ENCODE measurements at places on chromosomes 12 and 14.

DNA sequence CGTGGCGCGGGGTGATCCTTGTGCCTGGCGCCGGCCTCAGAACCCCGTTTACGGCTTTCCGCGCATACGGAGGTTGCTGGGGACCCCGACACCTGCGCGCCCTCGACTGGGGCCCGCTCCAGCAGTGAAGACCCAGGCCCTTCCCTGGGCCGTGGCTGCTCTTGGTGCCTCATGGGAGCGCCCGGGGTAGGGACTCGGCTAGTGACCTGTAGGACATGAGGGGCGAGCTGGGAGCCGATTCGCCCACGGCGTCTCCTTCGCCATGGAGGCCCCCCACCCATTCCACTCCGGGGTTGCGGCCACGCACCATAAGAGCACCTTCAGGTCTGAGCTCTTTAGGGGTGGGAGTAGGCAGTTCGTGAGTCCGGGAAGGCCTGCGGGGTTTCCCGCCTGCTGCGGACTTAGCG, 14.2 kb upstream of the PAX9 start:
- DNase-seq = no peak

GRCh38 chr14:91303091-91303923, 58.8 kb upstream of the GPR68 start:
- peak; percentile 37 for DNase-seq

GRCh38 chr14:100740929-100741328, 14.2 kb downstream of the DLK1 start:
- no peak for DNase-seq

DNA sequence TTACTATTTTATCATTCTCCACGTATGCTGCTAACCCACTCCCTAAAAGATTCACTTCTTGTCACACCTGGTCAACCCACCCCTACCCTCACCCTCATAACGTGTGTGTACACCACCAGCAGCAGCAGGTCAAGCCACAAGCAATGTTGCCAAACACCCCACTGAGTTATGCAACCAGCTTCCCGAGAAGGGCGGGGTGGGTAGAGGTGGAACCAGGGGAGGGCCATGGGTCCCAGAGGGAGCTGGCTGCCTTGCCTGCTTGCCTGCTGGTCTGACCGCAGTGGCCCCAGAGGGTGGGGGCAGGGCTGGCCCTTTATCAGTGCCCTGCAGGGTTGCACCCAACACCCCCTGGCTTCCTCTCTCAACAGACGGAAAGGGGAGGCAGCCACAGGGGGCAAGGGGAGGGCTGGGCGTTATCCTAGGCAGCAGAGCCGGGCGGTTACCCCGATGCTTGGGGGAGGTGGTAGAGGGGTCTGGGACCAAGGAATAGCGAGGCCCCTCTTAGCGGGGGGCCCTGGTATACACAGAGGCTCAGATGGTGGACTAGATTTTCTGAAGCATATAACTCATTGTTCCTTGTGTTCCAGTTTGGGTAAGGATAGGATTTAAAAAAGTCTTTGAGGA, 3.5 kb upstream of the NFE2 start:
- DNase-seq = peak; percentile 83

DNA sequence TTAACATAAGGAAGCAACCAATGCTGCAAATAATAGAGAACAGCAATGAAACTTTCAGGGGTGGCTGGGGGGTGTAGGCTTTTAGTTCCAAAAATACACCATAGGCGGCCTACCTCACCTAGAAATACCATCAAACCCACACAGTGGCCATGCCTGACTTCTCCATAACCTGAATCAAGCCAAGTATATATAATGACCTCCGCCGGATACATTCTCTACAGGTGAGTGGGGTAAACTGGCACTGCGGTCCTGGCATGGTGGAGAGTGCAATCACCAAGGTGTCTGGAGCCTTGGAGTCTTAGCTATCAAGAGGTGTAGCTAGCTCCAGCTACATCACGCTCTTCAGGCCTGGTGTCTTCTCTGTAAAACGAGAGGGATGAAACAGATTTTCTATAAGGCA, 1.2 kb downstream of the ZBTB25 start:
- peak; percentile 46 for DNase-seq

DNA sequence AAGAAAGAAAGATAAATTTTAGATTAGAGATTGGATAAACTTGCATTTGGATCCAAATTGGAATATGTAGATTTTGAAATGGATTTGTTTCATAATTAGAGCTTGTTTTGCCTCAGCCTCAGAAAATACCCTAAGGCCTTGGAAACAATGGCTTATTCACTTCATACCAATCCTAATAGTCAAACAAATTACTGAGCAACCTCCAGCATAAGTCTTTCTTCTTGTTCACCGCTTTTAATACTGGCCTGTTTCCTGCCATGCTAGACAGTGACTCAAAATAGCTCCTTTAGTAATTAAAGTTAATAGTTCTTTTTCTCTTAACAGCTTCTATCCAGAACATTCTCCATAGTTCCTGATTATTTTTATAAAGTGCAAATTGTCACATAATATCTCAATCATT, 110.9 kb upstream of the DNM1L start:
- peak; percentile 18 for DNase-seq

- DNase-seq = no peak
These were observed 40.0 kb downstream of the DAAM1 start for GRCh38 chr14:59228421-59228820.

GRCh38 chr14:26761532-26761931, 163.7 kb upstream of the NOVA1 start:
- no peak for DNase-seq

DNA sequence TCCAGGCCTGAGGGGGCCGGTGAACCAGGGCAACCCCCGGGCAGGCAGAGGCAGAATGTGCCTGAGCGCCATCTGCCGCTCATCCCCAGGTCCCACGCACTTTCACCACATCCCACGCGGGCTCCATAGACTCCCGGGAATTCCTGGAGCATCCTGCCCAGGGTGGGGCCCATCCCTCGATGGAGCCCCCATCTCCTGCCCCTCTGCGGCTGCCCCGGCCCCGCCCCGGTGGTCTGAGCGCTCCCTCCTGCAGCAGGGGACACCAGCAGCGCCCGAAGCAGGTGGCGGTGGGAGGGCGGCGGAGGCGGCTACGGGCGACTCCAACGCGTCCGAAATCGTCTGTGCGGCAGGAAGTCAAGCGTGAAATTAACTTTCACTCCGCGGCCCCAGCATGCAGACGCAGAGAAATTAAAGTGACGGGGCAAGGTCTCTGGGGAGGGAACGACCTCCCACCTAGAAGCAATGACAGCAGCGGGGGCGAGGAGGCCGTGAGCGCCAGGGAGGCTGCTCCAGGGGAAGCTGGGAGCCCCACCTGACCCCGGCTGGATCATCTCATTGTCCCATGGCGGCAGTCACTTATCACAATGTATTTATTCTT, 122.2 kb downstream of the NCOR2 start:
- no peak for DNase-seq

DNA sequence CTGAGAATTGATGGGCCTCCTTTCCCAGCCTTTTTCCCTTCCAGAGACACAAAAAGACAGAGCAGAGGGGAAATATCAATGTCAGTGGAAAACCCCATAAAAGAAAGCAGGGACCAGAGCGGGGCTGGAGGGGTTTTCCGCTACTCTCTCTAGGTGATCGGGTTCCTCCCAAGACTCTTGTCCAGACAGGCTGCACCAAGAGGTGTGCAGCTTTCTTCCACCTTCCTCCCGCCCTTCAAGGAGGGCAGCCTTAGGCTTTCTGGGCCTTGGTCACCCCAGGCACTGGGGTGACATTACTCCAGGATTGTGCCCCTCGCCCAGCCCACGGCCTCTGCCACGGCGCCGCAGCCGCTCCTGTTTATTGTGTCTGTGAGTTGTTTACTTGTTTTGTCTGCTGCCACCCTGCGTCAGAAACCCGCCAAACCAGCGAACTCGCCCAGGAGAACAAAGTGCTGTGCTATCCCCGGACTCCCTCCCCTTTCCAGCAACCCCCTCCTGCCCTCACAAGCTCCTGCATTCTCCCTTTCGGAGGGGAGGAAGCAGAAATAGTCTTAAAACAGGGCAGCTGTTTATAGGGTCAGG, 6.7 kb upstream of the HOXC6 start:
- peak; percentile 68 for DNase-seq

DNA sequence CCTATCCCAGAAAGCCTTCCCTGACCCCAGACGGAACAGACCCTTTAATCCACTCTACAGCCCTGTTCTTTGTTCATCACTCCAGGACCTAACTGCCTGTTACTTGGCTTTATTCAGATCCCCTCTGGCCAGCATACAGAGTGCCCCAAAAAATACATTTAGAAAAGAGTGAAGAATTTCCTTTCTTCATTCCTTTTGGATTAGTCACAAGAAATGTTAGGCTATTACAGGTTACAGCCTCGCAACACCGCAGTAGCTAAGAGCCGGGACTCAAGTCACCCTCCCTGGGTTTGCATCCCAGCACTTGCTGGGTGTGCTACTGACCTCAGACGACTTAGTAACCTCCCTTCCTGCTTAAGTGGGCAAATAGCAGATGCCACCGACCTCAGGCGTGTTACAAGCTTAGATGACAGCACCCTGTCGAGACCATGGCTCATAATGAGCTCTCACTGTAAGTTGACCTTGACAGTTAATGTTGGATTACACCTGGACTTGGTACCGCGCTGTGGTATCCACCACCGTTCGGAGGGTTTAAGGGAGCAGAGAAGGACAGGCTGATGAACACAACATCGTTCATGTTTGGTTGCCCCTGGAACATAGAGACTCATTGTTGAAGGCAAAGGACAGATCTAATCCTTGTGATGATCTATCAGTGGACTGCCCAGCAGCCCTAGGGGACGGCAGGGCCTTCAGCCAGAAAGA, 12.9 kb downstream of the GLRX5 start:
- peak; percentile 90 for DNase-seq

DNA sequence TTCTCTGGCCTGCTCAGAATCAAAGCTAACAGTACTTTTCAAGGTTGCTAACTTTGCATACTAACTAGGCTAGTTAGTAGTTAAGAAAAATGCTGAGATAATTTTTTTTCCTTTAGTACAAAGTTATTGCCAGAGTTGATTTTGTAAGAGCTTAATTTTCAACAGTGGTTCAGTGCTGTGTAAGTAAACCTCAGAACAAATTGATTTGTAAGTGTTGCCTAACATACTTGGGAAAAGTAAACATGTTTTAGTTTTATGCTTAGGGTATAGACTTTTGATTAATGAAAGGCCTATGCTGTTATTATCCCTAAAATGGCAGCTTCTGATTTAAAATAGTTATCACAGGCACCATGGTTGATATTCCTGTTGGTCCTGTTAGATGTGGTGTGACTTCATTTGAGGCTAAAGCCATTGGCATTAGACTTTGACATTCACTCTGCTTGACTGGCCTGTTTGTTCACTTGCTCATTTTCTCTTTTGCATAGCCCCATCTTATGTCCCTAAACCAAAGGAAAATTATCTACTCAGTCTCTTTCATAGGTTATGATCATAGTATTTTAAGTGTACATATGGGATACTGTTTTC, 5.2 kb downstream of the CMAS start:
- DNase-seq = no peak

GRCh38 chr14:51479584-51480325, 172.0 kb upstream of the FRMD6 start:
- no peak for DNase-seq

GRCh38 chr14:93999573-93999972, 2.5 kb downstream of the CCDC197 start:
- DNase-seq = no peak

DNA sequence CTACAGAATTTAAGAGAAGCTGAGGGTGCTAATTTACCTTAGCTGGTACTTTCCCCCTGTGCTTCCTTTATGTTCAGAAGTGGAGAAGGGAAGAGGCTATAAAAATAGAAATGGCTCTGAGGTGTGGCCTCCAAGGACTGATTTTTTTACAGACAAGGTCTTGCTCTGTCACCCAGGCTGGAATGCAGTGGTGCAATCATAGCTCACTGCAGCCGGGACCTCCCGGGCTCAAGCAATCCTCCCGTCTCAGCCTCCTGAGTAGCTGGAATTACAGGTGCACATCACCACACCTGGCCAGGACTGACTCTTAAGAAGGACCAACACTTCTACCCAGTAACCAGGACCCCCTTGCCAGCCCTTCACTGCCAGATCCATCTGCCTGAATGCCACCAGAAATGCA, 23.9 kb upstream of the NAP1L1 start:
- no peak for DNase-seq

DNA sequence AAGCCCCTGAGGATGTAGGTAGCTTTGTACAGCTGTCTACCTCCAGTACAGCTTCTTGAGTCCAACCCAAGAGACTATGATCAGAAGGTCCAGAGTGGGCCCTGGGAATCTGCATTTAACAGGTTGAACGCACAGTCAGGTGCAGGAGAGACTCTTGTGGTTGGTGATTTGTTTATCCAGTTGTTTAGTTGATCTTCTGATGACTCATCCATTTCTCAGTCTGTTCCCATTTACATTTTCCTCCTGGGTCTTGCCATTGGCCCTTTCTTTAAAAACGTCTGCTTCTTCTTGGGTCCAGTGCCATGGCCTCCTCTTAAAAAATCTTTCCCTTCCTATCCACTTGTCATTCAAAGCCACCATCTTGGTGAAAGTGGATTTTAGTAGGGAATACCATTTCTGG, 734.2 kb downstream of the MED13L start:
- peak; percentile 11 for DNase-seq

DNA sequence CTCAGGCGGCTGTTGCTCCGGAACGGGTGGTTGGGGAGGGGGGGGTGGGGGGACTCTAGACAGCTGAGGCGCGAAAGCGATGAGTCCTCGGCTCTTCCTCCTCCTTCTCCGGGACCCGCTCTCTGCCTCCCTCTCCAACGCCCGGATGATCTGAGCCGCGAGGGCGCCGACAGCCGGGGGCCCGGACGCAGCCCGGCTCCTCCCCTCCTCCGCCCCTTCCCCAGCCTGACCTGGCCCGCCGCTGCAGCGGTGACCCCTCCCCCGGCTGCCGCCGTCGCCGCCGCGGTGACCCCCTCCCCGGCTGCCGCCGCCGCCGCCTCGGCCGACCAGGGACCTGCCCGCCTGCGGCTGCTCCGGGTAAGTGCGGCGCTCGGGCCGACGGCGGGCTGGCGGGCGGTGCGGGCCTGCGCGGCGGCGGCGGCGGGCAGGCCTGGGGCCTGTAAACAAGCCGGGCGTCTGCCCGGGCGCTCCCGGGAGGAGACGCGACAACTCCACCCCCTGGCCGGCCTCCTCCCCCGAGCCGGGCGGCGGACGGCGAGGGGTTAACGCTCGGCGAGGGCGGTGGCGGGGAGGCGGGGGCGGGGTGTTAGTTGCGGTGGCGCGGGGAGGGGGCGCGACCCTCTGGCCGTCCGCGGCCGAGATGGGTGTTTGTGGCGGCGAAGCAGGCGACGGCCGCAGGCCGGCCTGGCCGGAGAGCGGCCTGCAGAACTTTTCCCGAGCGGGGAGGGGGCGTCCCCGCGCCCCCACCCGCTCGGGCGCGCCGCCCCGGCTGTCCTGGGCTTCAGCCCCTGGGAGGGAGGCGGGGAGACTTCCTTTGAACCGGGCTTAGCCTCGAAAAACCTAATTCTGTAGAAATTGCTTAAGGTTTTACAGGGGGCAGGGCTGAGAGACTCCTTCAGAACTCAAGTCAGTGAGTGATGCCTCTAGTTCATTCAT, 568 bp downstream of the PPM1A start:
- DNase-seq = peak; percentile 58

- peak; percentile 51 for DNase-seq
These were observed 36.0 kb downstream of the ATF1 start for GRCh38 chr12:50799908-50800307.

All from SW480 (cell line).